Endothelial cell of umbilical vein (primary cell): ENCODE measurements at places on chromosomes 16 and 17. TPM values are rescaled to one million over a fixed set of nuclear protein-coding genes. Genes with fewer than 3 reads are reported as not detected.

The KRT20 gene
- not detected in 2 replicates for total RNA-seq

The DNAI2 gene
- total RNA-seq: not detected in 2 replicates

The TEKT5 gene
- total RNA-seq: not detected in 2 replicates

The MYH11 gene
- not detected in 2 replicates for total RNA-seq

The SLC6A2 gene
- not detected in 2 replicates for total RNA-seq

The C17orf75 gene
- total RNA-seq: 19.1 and 21.5 TPM in 2 replicates

The FBXW10 gene
- total RNA-seq: not detected in 2 replicates

The MT3 gene
- not detected in 2 replicates for total RNA-seq

The KRTAP1-1 gene
- total RNA-seq: not detected in 2 replicates

The CEMP1 gene
- total RNA-seq: not detected in 2 replicates

The LGALS9B gene
- total RNA-seq: not detected in 2 replicates

The PRR35 gene
- not detected in 2 replicates for total RNA-seq

The TBC1D3C gene
- not detected in 2 replicates for total RNA-seq

The POLR2C gene
- total RNA-seq: 60.2 and 65.2 TPM in 2 replicates

The KIF19 gene
- 0.21 and 0.84 TPM in 2 replicates for total RNA-seq

The AXIN2 gene
- total RNA-seq: 3.0 and 3.1 TPM in 2 replicates

The KRT15 gene
- total RNA-seq: 2.8 TPM in 2 replicates

The AURKB gene
- total RNA-seq: 104 and 107 TPM in 2 replicates

The CFAP52 gene
- not detected in 2 replicates for total RNA-seq

The MYCBPAP gene
- 0.25 and 0.66 TPM in 2 replicates for total RNA-seq

The TNFRSF13B gene
- total RNA-seq: not detected in 2 replicates

The RNF43 gene
- not detected in 2 replicates for total RNA-seq

The COX6A2 gene
- not detected in 2 replicates for total RNA-seq

The SDK2 gene
- not detected in 2 replicates for total RNA-seq

The CTRB1 gene
- total RNA-seq: not detected in 2 replicates

The CTDNEP1 gene
- 143 and 145 TPM in 2 replicates for total RNA-seq

The ITGB3 gene
- total RNA-seq: 49.9 and 60.0 TPM in 2 replicates

The KIAA0513 gene
- 3.6 and 4.3 TPM in 2 replicates for total RNA-seq

The ZDHHC1 gene
- total RNA-seq: 12.9 and 14.4 TPM in 2 replicates

The KRT32 gene
- not detected in 2 replicates for total RNA-seq

The CCL3 gene
- not detected in 2 replicates for total RNA-seq

The PDE6G gene
- 1.4 and 1.8 TPM in 2 replicates for total RNA-seq

The SPIRE2 gene
- total RNA-seq: 2.4 and 3.1 TPM in 2 replicates

The APOBR gene
- not detected in 2 replicates for total RNA-seq

The DCAF7 gene
- total RNA-seq: 89.6 and 100 TPM in 2 replicates

The ADAM11 gene
- 0.51 and 0.71 TPM in 2 replicates for total RNA-seq

The ZKSCAN2 gene
- total RNA-seq: 4.7 and 4.8 TPM in 2 replicates

The GUCY2D gene
- total RNA-seq: not detected in 2 replicates

The LLGL2 gene
- total RNA-seq: 5.4 and 5.8 TPM in 2 replicates

The KRTAP4-3 gene
- not detected in 2 replicates for total RNA-seq

The KLHDC4 gene
- 46.2 and 46.7 TPM in 2 replicates for total RNA-seq

The BRIP1 gene
- total RNA-seq: 12.1 and 12.2 TPM in 2 replicates

The CACNA1G gene
- total RNA-seq: not detected in 2 replicates

The CCL16 gene
- total RNA-seq: 0.51 and 0.55 TPM in 2 replicates
